Ecto neural progenitor cell (in vitro differentiated cells): ENCODE measurements at places on chromosomes 12 and 14.

DNA sequence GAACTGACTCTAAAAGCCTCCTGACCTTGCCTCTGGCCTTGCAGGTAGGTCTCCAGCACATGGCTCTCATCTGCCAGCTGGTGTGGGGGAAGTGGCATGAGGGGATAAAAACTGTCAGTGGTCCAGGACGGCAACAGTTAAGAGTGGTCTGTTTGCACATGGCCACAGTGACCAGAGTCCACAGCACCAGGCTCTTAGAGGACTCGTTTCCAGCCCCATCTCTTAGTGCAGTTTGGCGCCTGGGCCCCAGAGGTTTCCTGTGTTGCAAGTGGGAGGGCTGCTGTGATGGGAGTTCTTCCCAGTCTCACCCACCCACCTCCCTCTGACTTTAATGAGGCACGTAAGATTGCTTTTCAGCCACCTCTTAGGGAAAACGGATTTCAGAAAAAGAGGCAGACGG is 37.0 kb downstream of the APPL2 start:
- no peak for DNase-seq

GRCh38 chr12:74899031-74899829 is 310.4 kb downstream of the KCNC2 start:
- DNase-seq: no peak

GRCh38 chr12:46205294-46205693 is 63.5 kb downstream of the SLC38A1 start:
- DNase-seq: no peak

DNA sequence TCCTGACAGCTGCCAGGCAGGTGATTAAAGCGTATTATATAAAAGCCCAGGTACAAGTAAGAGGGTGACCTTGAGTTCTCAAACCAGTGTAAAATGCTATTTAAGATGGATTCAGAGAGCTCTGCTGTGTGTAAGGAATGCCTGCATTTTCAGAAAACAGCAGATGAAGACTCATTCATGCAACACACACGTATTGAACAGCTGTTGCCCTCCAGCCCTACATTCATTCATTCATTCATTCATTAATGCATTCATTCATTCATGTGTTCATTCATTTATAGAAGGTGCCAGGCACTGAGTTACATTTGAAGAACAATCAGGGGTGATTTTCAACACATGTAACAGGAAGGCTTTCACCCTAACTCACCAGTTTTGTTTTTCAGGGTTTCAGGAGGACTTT is 27.4 kb upstream of the ELK3 start:
- no peak for DNase-seq

- DNase-seq: no peak
These were observed 8.8 kb upstream of the CLECL1 start for GRCh38 chr12:9741726-9742125.
